Spinal cord (tissue), 10 donors: ENCODE measurements at places on chromosomes 3 and 15.

DNA sequence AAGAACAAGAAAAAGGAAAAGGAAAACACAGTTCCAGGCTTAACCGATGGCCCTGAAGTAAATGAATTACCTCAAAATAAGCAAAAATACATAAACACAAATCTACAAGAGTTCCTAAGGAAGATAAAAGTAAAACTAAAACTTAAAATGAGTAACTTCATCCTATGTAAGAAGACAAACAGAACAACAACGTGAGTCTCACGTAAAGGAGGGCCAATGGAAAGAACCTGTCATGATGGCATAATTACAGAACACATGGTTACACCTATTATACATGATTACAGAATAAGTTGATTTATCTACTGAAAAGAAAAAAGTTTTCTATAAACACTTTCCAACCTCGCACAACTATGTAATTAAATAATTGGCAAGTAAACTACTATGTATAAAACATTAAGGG is 42.1 kb downstream of the ADAM10 start:
- no peaks in the 10 kb centered on the region for H3K4me1 ChIP-seq
- DNase-seq, result no peak
- H3K36me3 ChIP-seq, result no peaks in the 10 kb centered on the region
- H3K27me3 ChIP-seq, result no peaks in the 10 kb centered on the region

DNA sequence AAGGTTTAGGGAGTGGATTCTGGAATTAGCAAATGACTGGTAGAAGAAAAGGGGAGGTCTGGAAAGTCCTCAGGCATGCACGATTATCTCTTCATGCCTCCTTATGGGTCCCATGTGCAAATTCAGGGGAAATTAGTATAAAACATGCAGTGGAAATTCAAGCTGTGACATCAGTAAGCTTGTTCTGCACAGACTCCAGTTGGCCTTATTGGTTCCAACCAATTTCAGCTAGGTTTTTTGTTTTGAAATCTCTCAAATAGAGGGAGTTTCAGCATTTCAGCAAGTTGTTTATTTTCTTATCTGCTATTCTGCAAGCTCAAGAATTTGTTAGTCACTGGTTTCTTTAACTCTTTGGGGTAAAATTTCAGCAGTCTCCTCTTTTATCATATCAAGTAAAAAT is 774 bp upstream of the TMCO5A start:
- no peaks in the 10 kb centered on the region for H3K27me3 ChIP-seq
- DNase-seq, result no peak
- no peaks in the 10 kb centered on the region for H3K4me1 ChIP-seq

- no peaks in the 10 kb centered on the region for H3K4me1 ChIP-seq
- H3K27me3 ChIP-seq, result no peaks in the 10 kb centered on the region
- no peak overlapping the region for H3K27ac ChIP-seq
- H3K4me3 ChIP-seq, result no peak overlapping the region
- no peaks in the 10 kb centered on the region for H3K36me3 ChIP-seq
Observed at GRCh38 chr3:122100591-122101463, 45.7 kb downstream of the CD86 start.

GRCh38 chr3:195213639-195214315 is 57.2 kb downstream of the XXYLT1 start:
- peaks cover 20% of the 10 kb centered on the region for H3K4me1 ChIP-seq
- DNase-seq, result no peak
- H3K36me3 ChIP-seq, result peaks cover 3% of the 10 kb centered on the region

DNA sequence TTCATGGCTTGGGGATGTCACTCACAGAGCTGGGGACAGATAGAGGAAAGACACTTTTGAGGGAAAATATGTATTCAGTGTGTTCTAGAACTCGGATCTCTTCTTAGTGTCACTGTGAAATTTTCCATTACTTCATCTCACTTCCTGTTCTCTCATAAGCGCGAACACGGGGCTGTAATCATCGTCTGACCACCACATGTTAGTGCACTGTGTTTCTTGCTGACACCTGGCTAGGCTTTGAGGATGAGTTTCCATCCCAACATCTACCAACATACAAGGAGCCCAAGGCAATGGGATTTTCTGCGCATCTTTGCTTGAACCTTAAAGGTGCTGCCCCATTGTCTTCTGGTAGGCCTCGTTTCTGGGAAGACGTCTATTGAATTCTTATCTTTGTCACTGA is 84.0 kb downstream of the LIPC start:
- no peak overlapping the region for H3K4me3 ChIP-seq
- H3K4me1 ChIP-seq, result peaks cover 4% of the 10 kb centered on the region
- DNase-seq, result no peak
- H3K27ac ChIP-seq, result no peak overlapping the region
- H3K27me3 ChIP-seq, result no peaks in the 10 kb centered on the region

- no peaks in the 10 kb centered on the region for H3K27me3 ChIP-seq
- H3K4me1 ChIP-seq, result no peaks in the 10 kb centered on the region
- DNase-seq, result no peak
- H3K36me3 ChIP-seq, result no peaks in the 10 kb centered on the region
- H3K27ac ChIP-seq, result no peak overlapping the region
- H3K4me3 ChIP-seq, result no peak overlapping the region
Observed at GRCh38 chr3:8233938-8234337, 267.7 kb upstream of the LMCD1 start.

- no peaks in the 10 kb centered on the region for H3K27me3 ChIP-seq
- H3K4me3 ChIP-seq, result no peak overlapping the region
- DNase-seq, result no peak
- H3K36me3 ChIP-seq, result no peaks in the 10 kb centered on the region
- H3K27ac ChIP-seq, result no peak overlapping the region
Observed at GRCh38 chr15:100731267-100732152, 129.1 kb downstream of the ASB7 start.

- H3K36me3 ChIP-seq, result no peaks in the 10 kb centered on the region
- no peaks in the 10 kb centered on the region for H3K4me1 ChIP-seq
- no peak overlapping the region for H3K4me3 ChIP-seq
- H3K27ac ChIP-seq, result no peak overlapping the region
- no peak for DNase-seq
Observed at GRCh38 chr15:68412218-68412617, 19.7 kb downstream of the ITGA11 start.

- H3K4me3 ChIP-seq, result no peak overlapping the region
- no peaks in the 10 kb centered on the region for H3K4me1 ChIP-seq
- DNase-seq, result no peak
Observed at GRCh38 chr3:143718463-143718862, 129.8 kb downstream of the SLC9A9 start.

GRCh38 chr3:165713479-165713878 is 123.7 kb downstream of the BCHE start:
- H3K27ac ChIP-seq, result no peak overlapping the region
- no peak overlapping the region for H3K4me3 ChIP-seq
- DNase-seq, result no peak
- no peaks in the 10 kb centered on the region for H3K27me3 ChIP-seq

DNA sequence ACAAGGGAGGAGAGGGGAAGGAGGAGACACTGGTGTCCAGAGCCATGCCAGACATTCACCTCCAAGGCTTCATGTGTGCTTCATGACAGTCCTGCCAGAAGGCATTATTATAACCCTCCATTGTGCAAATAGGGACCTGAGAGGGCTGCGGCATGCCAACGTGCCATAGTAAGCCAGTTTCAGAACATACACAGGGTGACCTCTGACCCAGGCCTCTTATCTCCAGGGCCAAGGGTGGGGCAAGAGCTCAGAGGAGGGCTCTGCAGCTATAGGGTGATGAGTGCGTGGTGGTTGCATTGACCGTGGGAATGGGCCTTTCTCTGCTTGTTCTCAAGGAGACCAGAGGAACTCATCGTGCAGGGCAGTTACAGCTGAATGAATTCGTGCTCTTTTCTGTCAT is 9.7 kb upstream of the ACSBG1 start:
- no peaks in the 10 kb centered on the region for H3K36me3 ChIP-seq
- H3K27ac ChIP-seq, result no peak overlapping the region
- H3K4me3 ChIP-seq, result no peak overlapping the region

DNA sequence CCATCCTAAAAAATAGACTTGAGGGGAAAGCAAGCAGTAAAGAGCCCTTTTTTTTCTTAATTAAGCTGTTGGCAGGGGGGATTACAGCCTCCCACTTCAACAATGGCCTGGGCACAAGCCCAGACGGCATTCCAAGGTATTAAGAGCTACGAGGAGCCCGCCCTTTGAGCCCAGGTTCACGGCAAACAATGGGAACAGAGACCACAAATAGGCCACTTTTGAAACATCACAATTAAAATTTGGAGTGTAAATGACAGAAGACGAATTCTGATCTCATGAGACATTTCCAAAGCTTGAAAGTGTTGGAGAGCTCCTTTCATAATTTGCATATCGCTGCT is 8.9 kb downstream of the CHSY1 start:
- DNase-seq, result no peak
- no peak overlapping the region for H3K4me3 ChIP-seq
- peaks cover 32% of the 10 kb centered on the region for H3K4me1 ChIP-seq
- peaks cover 4% of the 10 kb centered on the region for H3K36me3 ChIP-seq
- H3K27me3 ChIP-seq, result no peaks in the 10 kb centered on the region

GRCh38 chr3:42640771-42641370 is 12.6 kb upstream of the ZBTB47 start:
- no peak overlapping the region for H3K27ac ChIP-seq
- no peak for DNase-seq
- no peaks in the 10 kb centered on the region for H3K4me1 ChIP-seq
- H3K36me3 ChIP-seq, result peaks cover 39% of the 10 kb centered on the region

DNA sequence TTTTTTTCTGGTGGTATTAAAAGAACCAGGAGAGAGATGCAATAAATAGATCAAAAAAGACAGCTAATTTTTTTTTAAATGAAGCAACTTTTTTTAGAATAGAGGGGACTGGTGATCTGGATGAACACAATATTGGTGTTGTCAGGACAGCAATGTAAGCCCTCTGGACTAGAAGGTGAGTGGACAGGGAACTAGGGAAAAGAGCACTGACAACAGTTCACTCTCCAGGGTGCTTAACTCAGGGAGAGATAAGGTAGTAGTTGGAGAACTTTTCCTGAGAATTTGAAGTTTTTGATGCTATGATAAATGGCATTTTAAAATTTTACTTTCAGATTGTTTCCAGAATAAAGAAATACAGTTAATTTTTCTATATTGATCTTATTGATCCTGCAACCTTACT is 158.3 kb upstream of the STAC start:
- no peaks in the 10 kb centered on the region for H3K4me1 ChIP-seq
- no peak for DNase-seq
- H3K27me3 ChIP-seq, result no peaks in the 10 kb centered on the region
- no peaks in the 10 kb centered on the region for H3K36me3 ChIP-seq
- no peak overlapping the region for H3K27ac ChIP-seq
- H3K4me3 ChIP-seq, result no peak overlapping the region

DNA sequence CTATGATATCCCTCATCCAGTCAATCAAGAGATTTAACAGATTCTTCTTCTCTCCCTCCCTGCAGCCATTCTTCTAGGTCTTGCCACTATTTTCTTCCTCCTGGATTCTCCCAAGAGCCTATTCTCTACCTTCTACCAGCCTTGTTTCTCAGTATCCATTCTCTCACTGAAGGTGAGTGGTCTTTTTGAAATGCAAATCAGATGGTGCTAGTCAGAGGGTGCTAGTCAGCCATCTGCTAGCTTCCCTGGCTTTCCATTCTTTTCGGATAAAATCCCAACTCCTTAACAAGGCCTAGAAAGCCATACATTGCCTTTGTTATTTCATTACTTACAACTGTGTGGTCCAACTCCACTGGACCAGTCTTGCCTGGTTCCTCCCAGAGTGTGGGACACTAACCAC is 734.3 kb upstream of the CFAP20DC start:
- DNase-seq, result no peak
- H3K4me1 ChIP-seq, result no peaks in the 10 kb centered on the region
- H3K36me3 ChIP-seq, result no peaks in the 10 kb centered on the region
- H3K27me3 ChIP-seq, result no peaks in the 10 kb centered on the region
- no peak overlapping the region for H3K4me3 ChIP-seq
- H3K27ac ChIP-seq, result no peak overlapping the region

DNA sequence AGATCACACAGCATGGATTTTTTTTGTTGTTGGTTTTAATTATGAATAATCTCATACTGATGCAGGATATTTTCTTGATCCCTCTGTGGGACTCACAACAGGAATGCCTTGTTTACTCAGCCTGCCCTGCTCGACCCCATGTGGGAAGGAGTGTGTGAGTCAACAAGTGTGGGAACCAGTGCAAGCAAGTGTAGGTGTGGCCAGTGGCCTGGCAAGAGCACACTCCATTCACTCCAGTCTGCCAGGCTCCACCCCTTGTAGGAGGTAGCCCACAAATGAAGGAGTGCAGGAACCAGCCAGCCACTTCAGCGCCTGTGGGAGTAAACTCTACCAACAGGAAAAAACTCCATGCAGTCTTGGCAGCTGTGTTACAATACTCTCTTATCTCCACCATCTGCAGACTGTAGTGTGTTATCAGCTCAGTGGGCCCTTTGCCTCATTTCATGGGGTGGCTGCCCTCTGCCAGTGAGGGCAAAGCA is 393.6 kb downstream of the OTOL1 start:
- H3K27me3 ChIP-seq, result no peaks in the 10 kb centered on the region
- H3K36me3 ChIP-seq, result no peaks in the 10 kb centered on the region
- H3K27ac ChIP-seq, result no peak overlapping the region

DNA sequence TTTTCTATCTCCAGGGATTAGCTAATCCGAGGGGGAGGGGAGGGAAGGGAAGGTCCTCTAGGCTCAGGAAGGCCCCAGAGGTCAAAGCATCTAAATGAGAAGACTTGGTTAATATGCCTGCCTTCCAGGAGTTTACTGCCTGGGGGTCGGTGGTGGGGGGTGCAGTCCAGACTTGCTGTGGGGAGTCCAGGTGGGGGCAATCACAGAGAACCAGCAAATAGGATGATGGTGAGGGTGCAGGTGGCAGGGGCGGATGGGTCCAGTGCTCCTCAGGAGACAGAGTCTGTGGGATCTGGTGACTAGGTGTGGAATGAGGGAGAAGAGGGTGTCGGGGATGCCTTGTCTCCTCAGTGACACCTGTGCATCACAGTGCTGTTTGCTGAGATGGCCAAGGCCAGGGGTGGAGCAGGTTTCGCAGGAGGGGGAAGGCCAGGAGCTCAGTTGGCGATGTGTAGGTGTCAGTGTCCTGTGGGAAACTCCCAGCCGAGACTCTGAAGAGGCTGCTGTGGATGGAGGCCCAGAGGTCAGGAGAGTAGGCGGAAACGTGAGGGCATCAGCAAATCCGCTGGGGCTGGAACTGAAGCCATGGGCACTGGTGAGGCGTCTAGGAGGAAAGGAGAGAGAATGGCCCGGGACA is 8.1 kb downstream of the CFAP100 start:
- DNase-seq, result no peak
- H3K27me3 ChIP-seq, result no peaks in the 10 kb centered on the region
- H3K36me3 ChIP-seq, result peaks cover 27% of the 10 kb centered on the region
- H3K4me1 ChIP-seq, result peaks cover 7% of the 10 kb centered on the region
- no peak overlapping the region for H3K27ac ChIP-seq

- H3K36me3 ChIP-seq, result peaks cover 8% of the 10 kb centered on the region
- DNase-seq, result no peak
- no peaks in the 10 kb centered on the region for H3K4me1 ChIP-seq
- H3K27ac ChIP-seq, result no peak overlapping the region
- H3K27me3 ChIP-seq, result no peaks in the 10 kb centered on the region
- H3K4me3 ChIP-seq, result no peak overlapping the region
Observed at GRCh38 chr3:149151843-149152242, 22.4 kb downstream of the HPS3 start.

GRCh38 chr15:85006201-85006600 is 24.5 kb downstream of the PDE8A start:
- H3K27ac ChIP-seq, result no peak overlapping the region
- H3K4me1 ChIP-seq, result no peaks in the 10 kb centered on the region
- no peaks in the 10 kb centered on the region for H3K27me3 ChIP-seq
